GDM1 (cell line): ENCODE measurements at places on chromosomes 1 and 21.

GRCh38 chr1:245809361-245809760 lies 654.6 kb downstream of the KIF26B start:
- no peak for DNase-seq

GRCh38 chr1:27478098-27478497 lies 11.9 kb downstream of the WASF2 start:
- DNase-seq, result no peak

DNA sequence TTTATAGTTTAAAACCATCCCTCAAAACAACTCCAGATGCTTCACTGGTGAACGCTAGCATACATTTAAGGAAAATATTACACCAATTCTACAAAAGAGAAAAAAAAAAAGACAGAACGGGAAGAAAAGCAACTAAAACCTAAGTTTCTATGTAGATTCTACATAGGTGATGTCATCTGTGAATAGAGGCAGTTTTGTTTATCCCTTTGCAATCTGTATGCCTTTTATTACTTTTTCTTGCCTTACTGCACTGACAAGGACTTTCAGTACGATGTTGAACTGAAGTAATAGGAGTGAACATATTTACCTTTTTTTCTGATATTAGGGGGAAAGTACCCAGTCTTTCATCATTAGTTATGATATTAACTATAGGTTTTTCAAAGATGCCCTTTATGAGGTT lies 101.7 kb upstream of the HAO2 start:
- DNase-seq, result no peak

GRCh38 chr21:15498455-15498854 lies 231.3 kb upstream of the USP25 start:
- DNase-seq, result no peak

DNA sequence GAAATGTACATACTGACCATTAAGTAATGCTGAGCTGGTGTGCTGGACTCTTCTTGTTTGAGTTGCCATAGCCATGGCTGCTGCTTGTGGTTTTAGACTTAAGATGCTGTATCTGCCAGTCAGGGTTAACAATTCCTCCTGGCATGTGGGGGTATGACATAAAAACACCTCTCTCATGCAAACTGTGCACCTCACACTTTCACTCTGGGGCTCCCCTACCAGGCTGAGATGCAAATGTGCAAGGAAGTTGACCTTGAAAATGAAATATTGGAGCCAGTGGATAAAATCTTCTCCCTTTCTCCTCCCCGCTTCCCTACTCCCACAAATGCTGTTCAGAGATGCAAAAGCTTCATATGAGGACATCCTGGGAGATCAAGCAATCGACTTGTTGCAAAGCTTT lies 198.8 kb downstream of the FCRL5 start:
- no peak for DNase-seq
